ENCODE measurements at places on chromosomes 2 and 18.

DNA sequence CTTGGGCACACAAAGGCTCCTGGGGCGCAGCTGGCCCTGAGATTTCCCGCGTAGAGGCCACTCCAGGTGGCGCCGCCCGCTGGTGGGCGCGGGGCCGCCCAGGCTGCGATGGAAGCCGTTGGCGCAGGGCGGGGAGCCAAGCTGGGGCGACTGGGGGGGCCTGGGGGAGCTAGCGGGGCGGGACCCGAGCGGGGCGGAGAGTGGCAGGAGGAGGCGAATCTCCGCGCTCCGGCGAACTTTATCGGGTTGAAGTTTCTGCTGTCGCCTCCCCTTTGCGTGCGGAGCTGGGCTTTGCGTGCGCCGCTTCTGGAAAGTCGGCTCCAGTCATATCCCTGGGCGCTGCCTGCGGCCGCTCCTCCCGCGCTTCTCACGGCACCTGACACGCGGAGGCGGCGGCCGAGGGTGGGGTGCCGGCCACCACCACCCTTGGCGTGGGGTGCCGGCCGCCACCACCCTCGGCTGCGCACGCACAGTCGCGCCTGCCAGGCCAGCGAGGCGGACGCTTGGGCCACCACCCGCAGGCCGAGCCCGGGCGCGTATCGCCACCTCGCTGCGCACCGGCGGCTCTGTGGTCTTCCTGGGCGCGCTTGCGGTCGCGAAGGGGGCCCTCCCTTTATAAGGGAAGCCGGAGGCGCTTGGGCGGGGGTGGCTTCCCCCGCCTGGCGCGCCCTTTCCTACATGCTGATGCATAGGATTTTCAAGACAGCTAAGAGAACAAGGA lies 919 bp upstream of the CYP1B1 start:
- DNase-seq: peak; percentile 52

- DNase-seq: no peak
Observed at GRCh38 chr2:218983934-218984238, 1.1 kb downstream of the FEV start.

- no peak for DNase-seq
Observed at GRCh38 chr18:21513292-21513691, 87.2 kb downstream of the ESCO1 start.

DNA sequence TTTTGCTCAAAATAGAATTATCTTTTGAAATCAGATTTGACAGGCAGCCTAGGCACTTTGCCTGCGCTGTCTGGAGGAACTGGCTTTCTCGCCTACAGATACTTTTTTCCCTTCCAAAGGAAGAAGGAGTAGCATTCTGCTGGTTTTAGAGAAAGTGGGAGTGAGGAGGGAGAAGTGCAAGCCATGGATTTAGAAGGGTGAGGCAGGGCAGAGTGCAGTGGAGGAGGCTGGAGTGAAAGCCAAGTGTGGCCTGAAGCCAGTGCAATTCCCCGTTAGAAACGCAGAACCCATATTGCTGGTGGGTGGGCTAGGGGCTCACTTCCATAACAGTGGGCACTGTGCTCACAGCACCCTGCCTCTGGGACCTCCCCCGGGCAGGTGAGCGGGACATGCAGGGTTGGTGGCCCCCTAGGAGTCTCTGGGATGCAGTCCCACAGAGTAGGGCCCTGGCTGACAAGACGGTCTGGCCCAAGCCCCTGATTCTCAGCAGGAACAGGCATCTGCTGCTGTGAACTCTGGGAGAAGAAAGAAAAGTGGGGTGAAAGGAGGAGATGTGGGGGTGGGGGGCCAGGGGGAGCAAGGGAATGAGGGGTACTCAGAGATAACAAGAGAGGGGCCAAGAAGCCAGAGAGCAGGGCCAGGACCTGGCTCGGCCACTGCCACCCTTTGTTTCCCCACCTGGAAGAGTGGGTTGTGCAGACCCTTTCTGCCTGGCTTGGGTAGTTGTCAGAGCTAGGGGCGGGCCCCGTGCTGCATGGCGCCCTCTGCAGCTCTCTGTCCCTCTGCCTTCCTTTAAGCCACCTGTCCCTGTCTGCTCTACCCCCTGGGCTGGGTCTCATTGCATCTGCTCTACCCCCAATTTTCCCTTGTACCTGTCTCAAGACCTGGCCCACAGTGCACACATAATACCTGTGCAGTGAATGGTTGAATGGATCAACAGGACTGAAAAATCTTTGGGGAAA lies 273.5 kb upstream of the HS6ST1 start:
- no peak for DNase-seq

DNA sequence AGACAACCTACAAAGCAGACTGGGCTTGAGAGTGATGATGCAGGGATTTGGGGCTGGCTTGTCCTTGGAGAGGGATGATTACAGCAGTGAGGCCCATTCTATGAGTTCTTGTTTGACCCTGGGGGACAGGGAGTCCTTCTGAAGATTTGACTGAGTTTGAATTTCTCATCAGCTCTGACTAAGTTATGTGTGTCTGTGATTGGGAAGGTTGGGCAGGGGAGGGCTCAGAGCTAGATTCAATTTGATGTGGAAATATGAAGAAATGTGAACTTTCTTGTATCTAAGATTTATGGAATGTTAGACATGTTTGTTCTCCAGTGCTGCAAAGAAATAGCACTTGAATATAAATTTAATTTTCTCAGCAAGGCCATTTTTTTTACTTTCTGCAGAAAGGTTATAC lies 19.9 kb upstream of the IL1R2 start:
- no peak for DNase-seq

DNA sequence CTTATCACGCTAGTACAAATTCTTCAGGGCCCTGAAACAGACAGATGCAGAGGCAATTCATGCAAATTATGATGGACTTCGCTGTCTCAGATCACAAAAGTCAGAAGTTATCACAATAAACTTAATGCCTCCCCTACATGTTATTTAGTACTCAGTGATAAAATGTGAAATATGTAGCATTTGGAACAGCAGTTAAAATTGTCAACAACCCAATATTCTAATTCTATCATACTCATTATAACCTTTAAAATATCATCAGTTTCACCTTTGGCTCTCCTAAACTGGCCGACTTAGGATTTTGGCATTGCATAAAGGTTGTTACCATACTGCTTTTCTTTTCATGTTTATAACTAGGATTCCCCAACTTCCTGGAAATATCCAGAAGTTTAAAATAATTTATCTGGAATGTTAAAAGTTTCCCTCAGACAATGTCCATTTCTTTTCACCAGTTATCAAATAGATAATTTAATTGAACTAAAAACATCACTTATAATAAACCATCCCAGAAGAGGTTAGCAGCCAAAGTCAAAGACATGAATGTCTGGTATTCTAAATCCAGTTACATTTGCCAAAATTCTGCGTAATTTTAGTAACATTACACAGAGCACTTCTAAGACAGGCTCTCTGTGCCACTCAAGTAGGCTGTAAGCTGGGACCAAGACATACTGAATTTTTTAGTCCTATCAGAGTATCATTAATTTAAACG lies 239.8 kb downstream of the RBM43 start:
- no peak for DNase-seq

- DNase-seq: no peak
Observed at GRCh38 chr2:189116087-189116486, 63.5 kb downstream of the COL5A2 start.

GRCh38 chr2:1091895-1092585 lies 141.4 kb downstream of the SNTG2 start:
- DNase-seq: no peak

DNA sequence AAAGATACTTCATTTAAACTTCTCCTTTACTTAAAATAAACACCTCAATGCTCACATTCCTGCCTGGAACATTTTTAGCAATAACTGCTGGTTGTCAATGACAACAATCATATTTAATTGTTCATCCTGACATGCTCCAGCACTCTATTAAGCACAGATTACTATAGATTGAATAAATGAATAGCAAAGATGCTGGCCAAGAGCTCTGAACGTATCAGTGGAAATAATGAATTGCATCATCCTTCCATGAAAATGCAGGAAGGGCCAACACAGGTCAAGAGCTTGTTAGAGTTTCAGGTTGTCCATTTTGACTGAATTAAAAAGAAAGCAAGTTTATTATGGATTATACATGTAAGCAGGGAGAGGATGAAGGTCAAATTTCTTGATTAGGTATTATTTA lies 994.0 kb downstream of the TSN start:
- no peak for DNase-seq

GRCh38 chr2:38190542-38191218 lies 114.7 kb upstream of the CYP1B1 start:
- no peak for DNase-seq

GRCh38 chr2:223805008-223805407 lies 32.4 kb downstream of the AP1S3 start:
- no peak for DNase-seq

DNA sequence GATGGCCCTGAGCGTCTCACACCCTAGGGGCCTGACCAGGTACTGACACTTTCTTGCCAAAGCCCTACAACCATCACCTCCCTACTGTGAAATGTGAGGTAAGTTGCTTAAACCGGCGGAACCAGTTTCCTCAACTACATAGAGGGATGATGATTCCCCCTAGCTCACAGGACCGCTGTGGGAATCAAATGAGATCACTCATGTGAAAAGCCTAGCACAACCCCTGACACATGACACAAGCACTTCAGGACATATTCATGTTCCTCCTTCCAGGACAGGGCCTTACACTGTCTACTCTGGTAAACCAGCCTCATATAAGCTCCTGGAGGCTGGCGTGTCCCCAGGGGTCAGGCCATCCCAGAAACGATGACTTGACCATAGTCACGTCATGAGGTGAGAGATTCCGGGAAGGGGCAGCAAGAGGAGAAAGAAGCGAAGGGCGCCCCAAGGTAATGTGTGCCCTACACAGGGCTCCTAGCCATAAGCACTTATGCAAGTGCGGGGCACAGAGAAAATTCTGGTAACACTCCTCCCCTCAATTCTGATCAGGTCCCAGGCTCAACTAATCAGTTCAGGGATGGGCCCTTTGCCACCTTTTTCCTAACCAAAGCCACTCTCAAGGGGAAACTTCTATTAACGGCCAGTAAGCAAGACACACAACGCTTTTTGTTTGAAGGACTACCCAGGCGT lies 49.5 kb downstream of the C2orf42 start:
- peak; percentile 100 for DNase-seq

GRCh38 chr2:234029150-234029733 lies 21.3 kb upstream of the SPP2 start:
- no peak for DNase-seq

GRCh38 chr2:11701206-11701605 lies 31.2 kb upstream of the NTSR2 start:
- DNase-seq: no peak

GRCh38 chr2:101349893-101350662 lies 37.2 kb downstream of the CREG2 start:
- DNase-seq: no peak

DNA sequence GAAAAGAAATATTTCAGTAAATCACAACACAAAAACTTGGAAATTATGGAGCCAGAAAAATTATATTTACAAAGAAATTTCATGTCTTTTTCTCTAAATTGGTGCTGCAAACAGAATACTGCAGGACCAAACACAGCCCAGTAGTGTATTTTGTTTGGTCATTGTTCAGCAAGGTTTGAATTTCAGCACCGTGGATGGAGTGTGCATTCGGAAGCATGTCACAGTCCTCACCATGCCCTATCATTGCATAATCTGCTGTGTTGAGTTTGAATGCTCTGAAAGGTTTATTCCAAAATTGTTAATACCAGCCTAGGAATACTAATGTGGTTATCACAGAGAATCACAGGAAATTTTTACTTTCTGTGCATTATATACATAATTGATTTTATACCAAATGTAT lies 296.7 kb downstream of the METTL4 start:
- DNase-seq: no peak

DNA sequence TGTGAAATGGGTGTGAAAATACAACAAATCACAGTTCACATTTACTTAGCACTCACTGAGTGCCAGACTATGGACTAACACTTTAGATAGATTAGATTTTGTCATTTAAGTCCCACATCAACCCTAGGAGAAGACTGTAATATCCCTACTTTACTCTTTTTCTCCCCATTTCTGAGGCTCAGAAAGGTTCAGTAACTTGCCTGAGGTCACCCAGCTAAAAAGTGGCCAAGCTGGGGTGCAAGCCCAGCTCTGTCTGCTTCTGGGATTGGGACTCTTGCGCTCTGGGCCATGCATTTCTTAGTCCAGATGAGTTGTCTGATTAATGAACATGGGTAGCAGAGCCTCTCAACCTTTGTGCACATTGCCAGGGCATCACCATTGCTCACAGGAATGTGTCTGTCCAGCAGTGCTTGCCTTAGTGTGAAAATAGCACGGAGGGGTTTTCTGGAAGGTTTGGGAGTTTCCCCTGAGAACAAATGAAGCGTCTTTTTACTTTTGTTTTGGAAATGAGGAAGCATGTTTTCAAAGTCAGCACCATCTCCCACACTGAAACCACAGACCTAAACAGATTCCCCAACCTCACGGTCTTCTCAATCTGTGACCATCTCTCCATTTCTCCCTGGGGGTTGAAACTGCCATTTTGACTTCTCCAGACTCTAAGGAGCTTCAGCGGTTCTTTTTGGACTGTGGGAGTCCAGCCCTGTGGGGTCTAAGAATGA lies 31.9 kb downstream of the NRP2 start:
- DNase-seq: no peak

DNA sequence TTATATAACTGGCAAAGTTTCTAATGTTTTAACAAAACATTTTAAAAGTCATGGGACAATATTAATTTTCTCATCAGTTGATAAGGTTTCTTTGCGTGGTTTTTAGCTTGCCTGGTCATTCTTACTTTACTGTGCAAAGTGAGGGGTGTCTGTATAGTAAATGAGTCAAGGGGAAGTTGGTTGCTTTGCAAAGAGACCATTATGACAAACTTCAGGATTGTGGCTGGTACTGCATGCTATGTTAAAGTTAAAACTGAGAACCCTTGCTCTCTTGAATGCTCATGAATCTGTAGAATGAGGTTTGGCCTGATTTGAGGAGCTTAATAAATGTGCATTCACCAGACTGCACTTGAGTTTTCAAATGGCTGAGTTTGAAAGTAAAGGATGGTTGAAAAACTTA lies 47.0 kb downstream of the COL4A4 start:
- no peak for DNase-seq

GRCh38 chr18:48072428-48073204 lies 142.2 kb upstream of the SMAD2 start:
- no peak for DNase-seq

DNA sequence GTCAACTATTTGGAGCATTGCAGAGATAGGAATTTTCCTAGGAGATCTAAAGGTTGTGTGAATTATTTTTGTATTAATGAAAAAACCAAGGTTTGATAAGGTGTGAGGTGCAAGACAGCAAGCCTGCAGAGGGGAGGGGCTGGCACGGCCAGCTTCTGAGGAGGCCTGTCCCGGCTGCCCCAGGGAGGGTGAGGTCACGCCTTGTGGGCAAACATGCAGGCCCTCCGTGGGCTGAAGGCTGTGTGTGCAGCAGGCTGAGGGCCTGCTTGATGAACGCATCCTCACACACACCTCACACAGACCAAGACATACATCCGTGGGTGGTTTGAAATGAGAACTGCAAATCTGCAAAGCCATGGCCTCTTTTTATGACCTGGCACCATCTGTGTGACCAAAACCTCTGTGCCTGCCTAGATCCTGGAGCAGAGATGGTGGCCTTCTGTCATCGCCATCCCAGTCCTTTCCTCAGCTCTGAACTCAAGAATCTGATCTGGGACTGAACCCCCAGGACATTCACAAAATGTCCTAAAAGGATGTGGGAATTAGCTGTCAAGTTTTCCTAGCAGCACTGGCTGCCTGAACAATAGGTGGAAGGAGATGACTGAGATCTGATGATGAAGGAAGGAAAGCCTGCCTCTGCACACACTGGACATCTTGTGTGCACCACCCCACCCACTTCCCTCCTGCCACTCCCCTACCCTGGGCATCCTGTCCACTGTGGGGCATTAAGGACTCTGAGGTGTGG lies 102.4 kb upstream of the MGAT4A start:
- DNase-seq: no peak

Data from epithelial cell of prostate (primary cell).